ENCODE measurements at places on chromosomes 2 and 18. TPM values are rescaled to one million over a fixed set of nuclear protein-coding genes. Genes with fewer than 3 reads are reported as not detected.
A peak's percentile ranks its signal among the peaks of the same experiment; 100 is the strongest.

DNA sequence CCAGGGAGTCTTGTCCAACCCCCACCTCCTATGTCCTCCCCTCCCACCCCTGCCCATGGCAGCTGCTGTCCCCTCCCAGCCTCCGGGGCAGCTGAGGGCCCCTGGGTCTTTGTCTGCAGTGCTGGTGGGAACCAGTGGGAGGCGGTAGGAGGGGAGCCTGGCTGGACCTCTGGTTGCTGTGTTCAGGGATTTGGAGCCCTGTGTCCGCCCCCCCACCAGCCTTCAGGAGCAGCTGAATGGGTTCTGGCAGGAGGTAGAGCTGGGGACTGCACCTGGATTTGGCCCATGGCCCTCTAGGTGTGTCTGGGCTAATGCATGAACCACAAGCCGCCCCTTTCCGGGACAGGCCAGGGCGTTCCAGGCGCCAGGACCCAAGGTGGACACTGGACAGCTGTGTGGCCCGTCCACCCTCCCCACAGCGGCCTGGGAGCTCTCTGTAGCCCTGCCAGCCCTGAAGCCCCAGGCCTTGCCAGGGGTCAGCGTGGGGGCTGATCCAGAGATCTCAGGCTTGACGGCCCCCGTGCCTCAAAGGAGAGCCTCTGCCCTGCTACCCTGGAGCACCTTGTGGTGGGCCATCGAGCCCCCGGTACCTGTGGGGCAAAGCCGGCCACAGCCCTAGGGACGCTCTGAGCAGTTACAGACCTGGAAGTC, 25.4 kb downstream of the GPC1 start:
- DNase-seq: no peak

DNA sequence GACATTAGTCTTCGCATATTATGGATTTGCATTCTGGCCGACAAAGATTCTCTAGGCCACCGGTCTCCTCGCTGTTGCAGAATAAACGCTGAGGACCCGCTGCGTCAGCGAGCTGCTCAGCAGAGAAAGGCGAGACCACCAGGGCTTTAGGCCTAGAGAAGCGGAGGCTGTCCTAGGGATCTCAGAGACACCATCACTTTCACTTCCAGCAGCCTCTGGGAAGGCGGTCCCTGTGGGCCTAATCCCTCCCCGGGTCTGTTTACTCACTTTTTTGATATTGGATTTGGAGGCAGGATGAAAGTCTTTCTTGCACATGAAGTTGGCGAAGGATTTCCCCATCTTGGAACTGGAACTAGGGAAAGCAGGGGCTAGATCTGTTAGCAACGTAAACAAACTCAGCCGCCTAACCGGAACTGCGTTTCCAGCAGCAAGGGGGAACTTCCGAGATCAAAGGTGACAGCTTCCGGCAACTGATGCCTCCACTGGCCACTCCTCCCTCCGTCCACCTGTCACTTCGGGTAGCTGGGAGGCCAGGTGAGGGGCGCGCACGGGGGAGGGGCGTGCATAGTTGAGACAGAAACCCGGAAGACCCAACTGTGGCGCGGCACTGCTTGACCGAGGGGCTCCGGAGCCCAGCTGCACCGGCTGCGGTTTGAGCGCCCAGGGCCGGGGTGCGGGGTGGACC, at the start of gene SCRN3:
Gene SCRN3 (plus strand): TSS at position 447 of the 685 bp plus-strand sequence. CDS start 2,554 bp downstream, outside the sequence.
- peak; percentile 72 for DNase-seq

GRCh38 chr2:98498703-98499440, 54.2 kb downstream of the INPP4A start:
- no peak for DNase-seq

GRCh38 chr18:35868915-35869314, 103.6 kb upstream of the RMP24 start:
- DNase-seq: no peak

The PXDN gene
- total RNA-seq: 467 TPM

The COL4A4 gene
- 0.62 TPM for total RNA-seq

The TMEM169 gene
- 20.1 TPM for total RNA-seq

The ALPP gene
- 0.32 TPM for total RNA-seq

The TMEM182 gene
- 5.8 TPM for total RNA-seq
